T-cell (primary cell): ENCODE measurements at places on chromosomes 12 and 14.

- peaks cover 23% of the 10 kb centered on the region for H3K36me3 ChIP-seq
- H3K4me3 ChIP-seq, result peak overlapping the region; percentile 58
- H3K27ac ChIP-seq, result peak overlapping the region; percentile 99
- H3K4me1 ChIP-seq, result peaks cover 100% of the 10 kb centered on the region
Observed at GRCh38 chr14:22556021-22556989, 32.7 kb downstream of the DAD1 start.

- no peaks in the 10 kb centered on the region for H3K36me3 ChIP-seq
- H3K4me3 ChIP-seq, result no peak overlapping the region
- H3K27me3 ChIP-seq, result no peaks in the 10 kb centered on the region
- peaks cover 45% of the 10 kb centered on the region for H3K4me1 ChIP-seq
- H3K27ac ChIP-seq, result no peak overlapping the region
- no peak for DNase-seq
Observed at GRCh38 chr12:12734054-12734453, 16.9 kb downstream of the CDKN1B start.

GRCh38 chr14:95250140-95250769, 69.5 kb downstream of the CLMN start:
- DNase-seq, result no peak
- H3K4me1 ChIP-seq, result no peaks in the 10 kb centered on the region
- no peak overlapping the region for H3K4me3 ChIP-seq
- H3K27me3 ChIP-seq, result no peaks in the 10 kb centered on the region
- H3K27ac ChIP-seq, result no peak overlapping the region
- no peaks in the 10 kb centered on the region for H3K36me3 ChIP-seq

GRCh38 chr12:8913702-8914032, 642 bp upstream of the PHC1 start:
- peak overlapping the region; percentile 64 for H3K4me3 ChIP-seq
- peaks cover 13% of the 10 kb centered on the region for H3K4me1 ChIP-seq
- peak overlapping the region; percentile 92 for H3K27ac ChIP-seq
- no peak for DNase-seq

- no peak overlapping the region for H3K27ac ChIP-seq
- H3K36me3 ChIP-seq, result peaks cover 20% of the 10 kb centered on the region
- no peak overlapping the region for H3K4me3 ChIP-seq
- H3K4me1 ChIP-seq, result peaks cover 4% of the 10 kb centered on the region
- no peaks in the 10 kb centered on the region for H3K27me3 ChIP-seq
Observed at GRCh38 chr12:49033611-49034285, 15.2 kb upstream of the PRKAG1 start.

DNA sequence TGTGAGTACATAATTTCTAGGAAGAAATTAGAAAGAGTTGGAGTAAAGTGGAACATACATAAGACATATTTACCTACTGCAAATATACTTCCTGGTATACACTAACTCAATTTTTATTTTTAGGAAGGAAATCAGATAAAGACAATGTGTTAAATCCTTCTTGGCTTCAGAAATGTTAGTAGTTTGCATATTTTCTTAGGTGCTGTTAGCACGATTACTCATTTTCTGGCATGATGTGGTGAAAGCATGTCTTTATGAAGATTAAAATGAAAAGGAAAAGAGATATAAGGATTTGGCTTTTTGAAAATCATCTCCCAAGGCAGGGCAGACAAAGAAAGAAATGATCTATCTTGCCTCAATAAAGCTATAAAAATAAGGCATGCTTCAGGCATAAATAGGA, 287.6 kb upstream of the E2F7 start:
- no peaks in the 10 kb centered on the region for H3K4me1 ChIP-seq
- no peak overlapping the region for H3K4me3 ChIP-seq
- no peaks in the 10 kb centered on the region for H3K36me3 ChIP-seq
- no peak for DNase-seq

DNA sequence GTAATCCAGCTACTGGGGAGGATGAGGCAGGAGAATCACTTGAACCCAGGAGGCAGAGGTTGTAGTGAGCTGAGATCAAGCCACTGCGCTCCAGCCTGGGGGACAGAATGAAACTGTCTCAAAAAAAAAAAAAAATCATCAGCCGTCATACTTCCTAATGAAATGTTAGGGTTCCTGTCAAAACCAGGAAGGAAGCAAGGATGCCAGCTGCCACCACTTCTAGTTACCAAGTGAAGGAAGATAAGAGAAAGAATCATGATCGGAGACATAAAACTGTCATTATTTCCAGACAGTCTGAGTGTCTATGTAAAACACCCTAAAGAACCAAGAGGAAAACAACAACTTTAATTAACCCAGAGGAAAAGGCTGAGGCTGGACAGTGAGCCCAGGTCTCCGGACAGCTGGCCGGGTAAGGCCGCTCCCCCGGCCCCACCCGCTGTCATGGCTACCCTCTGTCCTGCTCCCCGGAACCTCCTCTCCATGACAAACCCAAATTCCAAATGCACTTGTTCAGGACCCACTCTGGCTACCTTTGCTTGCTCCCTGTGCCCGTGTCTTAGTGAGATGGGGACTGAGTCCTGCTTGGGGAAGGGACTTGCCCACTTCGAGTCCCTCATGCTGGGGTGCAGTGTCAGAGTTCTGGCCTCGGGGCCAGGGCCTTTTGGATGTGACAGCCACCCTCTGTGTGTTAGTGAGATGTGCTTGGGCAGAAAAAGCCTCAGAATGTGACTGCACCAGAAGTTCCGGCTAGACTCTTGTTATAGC, 29.0 kb downstream of the SLC6A12 start:
- no peak overlapping the region for H3K4me3 ChIP-seq
- no peak for DNase-seq
- no peaks in the 10 kb centered on the region for H3K36me3 ChIP-seq
- no peaks in the 10 kb centered on the region for H3K4me1 ChIP-seq

DNA sequence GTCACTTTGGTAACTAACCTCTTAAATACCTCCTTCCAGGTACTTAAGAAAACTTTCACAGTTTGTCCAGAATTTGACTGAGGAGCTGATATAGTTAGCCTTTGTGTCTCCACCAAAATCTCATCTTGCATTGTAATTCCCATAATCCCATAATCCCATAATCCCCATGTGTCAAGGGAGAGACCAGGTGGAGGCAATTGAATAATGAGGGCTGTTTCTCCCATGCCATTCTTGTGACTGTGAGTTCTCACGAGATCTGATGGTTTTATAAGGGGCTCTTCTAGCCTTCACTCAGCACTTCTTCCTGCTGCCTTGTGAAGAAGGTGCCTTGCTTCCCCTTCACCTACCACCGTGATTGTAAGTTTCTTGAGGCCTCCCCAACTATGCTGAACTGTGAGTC, 7.8 kb upstream of the NOVA1 start:
- H3K27me3 ChIP-seq, result no peaks in the 10 kb centered on the region
- no peaks in the 10 kb centered on the region for H3K4me1 ChIP-seq
- H3K27ac ChIP-seq, result no peak overlapping the region
- H3K36me3 ChIP-seq, result no peaks in the 10 kb centered on the region

DNA sequence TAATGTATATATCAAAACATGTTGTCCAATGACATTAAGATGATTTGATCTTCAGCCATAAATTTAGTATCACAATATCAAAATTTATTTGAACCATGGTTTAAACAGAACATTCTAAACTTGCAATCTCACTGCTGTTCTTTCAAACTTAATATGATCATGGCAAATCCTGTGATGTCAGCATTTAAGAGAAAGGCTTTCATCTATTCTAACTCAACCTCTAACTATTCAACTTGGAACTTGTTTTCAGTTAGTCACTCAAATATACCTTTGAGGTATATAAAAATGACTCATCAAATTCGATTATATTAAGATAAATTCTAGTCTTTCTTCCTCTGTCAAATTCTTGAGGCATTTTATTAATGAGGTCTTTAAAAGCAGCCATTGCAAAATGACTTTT, 747.0 kb upstream of the FLRT2 start:
- no peaks in the 10 kb centered on the region for H3K36me3 ChIP-seq
- H3K4me1 ChIP-seq, result no peaks in the 10 kb centered on the region
- H3K4me3 ChIP-seq, result no peak overlapping the region

- H3K4me1 ChIP-seq, result peaks cover 51% of the 10 kb centered on the region
- H3K36me3 ChIP-seq, result peaks cover 9% of the 10 kb centered on the region
- no peak for DNase-seq
- H3K4me3 ChIP-seq, result no peak overlapping the region
Observed at GRCh38 chr14:77022236-77022852, 6.2 kb downstream of the IRF2BPL start.

DNA sequence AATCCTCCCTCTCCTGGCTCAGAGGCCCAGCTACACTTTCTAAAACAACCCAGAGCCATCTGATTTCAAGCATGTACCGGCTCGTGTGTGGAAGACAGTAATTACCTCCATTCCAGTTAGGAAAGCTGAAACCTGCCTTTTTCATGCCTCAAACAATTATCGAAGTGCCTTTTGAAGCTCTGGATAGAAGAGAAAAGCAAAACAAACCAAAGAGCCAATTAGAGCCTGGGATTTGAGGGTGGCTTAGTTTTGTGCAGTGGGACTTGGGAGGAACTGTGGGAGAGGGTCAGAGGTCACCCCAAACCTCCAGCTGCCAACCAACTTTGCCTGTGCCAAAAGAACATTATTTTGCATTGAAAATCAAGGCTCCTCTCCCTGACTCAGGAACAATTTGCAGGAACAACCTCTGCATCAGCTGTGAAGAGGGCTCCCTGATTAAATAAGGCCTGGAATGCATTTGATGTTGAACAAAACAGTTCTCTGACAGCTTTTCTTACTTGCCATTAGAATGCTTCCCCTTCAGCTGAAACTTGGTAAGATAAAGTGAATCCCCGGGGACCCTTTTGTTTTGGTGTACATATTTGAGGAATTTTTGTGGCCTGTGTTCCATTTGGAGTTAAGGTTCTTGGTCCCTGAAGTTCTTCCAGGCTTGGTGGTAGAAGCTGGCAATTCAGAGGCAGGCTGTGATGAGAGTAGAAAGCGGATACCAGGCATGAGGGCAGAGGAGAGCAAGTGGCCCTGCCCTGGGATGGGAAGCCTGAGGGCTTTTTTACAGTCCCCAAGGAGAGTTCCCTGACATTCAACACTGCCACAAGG, 270.1 kb downstream of the ZFP36L1 start:
- no peaks in the 10 kb centered on the region for H3K27me3 ChIP-seq
- no peak overlapping the region for H3K4me3 ChIP-seq
- DNase-seq, result no peak
- no peak overlapping the region for H3K27ac ChIP-seq
- H3K4me1 ChIP-seq, result peaks cover 14% of the 10 kb centered on the region
- no peaks in the 10 kb centered on the region for H3K36me3 ChIP-seq

DNA sequence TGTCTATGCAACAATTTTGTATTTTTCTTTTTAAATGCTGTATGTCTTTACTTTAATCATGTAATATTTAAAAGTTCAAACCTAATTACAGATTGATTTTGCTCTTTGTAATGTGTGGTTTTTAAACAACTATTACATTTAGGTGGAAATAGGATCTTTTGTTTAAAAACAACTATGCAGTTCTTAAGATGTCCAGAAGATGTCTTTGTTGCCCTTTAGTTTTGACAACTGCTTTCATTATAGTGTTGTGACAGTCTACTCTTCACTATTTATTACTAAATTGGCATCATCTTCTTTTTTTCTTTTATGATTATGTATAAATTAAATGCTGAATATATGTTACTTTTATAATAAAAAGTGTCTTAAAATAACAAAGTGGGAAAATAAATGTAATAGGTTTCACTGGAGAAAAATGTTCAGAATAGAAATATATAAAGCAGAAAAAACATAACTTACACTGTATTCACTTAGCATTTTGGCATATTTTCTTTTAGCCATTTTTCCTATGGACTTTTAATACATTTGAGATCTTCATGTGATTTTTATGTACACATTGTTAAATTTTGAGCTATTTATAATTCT, 27.1 kb upstream of the PCNX4 start:
- no peaks in the 10 kb centered on the region for H3K4me1 ChIP-seq
- no peak overlapping the region for H3K4me3 ChIP-seq
- no peak for DNase-seq

DNA sequence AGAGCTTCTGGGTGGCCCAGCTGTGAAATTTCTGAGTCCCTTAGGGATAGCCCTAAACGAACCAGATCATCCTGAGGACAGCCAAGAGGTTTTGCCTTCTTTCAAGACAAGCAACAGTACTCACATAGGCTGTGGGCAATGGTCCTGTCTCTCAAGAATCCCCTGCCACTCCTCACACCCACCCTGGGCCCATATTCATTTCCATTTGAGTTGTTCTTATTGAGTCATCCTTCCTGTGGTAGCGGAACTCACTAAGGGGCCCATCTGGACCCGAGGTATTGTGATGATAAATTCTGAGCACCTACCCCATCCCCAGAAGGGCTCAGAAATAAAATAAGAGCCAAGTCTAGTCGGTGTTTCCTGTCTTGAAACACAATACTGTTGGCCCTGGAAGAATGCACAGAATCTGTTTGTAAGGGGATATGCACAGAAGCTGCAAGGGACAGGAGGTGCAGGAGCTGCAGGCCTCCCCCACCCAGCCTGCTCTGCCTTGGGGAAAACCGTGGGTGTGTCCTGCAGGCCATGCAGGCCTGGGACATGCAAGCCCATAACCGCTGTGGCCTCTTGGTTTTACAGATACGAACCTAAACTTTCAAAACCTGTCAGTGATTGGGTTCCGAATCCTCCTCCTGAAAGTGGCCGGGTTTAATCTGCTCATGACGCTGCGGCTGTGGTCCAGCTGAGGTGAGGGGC, 38.9 kb downstream of the DAD1 start:
- H3K27ac ChIP-seq, result peak overlapping the region; percentile 99
- DNase-seq, result peak; percentile 51
- peak overlapping the region; percentile 35 for H3K4me3 ChIP-seq
- peaks cover 13% of the 10 kb centered on the region for H3K36me3 ChIP-seq
- no peaks in the 10 kb centered on the region for H3K27me3 ChIP-seq

DNA sequence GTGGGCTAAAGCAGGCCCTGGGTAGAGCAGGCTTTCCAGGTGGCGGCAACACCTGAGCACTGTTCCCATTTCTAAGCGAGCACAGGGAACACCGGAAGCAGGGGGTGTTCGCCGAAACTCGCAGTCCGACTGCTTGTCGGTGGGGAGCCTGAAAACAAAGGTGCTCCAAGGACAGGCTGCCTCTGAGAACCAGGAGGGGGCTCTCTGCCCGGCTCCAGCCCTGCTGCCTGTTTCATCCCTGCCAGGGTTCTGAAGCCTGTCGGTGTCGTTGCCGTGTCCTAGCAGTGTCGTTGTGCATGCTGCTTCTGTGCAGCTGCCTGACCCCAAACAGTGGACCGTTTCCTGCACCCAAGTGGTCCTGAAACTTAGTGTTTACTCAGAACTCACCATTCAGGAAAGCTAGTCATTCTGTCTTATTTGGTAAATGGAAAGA, 21.8 kb downstream of the CCNK start:
- no peak overlapping the region for H3K4me3 ChIP-seq
- peaks cover 93% of the 10 kb centered on the region for H3K36me3 ChIP-seq
- no peaks in the 10 kb centered on the region for H3K4me1 ChIP-seq

GRCh38 chr12:56078931-56079722, 838 bp upstream of the ERBB3 start:
- peaks cover 3% of the 10 kb centered on the region for H3K27me3 ChIP-seq
- H3K36me3 ChIP-seq, result no peaks in the 10 kb centered on the region
- H3K27ac ChIP-seq, result no peak overlapping the region
- peaks cover 27% of the 10 kb centered on the region for H3K4me1 ChIP-seq
- peak overlapping the region; percentile 69 for H3K4me3 ChIP-seq
